ENCODE measurements at places on chromosomes 1 and 21.
A peak's percentile ranks its signal among the peaks of the same experiment; 100 is the strongest.

DNA sequence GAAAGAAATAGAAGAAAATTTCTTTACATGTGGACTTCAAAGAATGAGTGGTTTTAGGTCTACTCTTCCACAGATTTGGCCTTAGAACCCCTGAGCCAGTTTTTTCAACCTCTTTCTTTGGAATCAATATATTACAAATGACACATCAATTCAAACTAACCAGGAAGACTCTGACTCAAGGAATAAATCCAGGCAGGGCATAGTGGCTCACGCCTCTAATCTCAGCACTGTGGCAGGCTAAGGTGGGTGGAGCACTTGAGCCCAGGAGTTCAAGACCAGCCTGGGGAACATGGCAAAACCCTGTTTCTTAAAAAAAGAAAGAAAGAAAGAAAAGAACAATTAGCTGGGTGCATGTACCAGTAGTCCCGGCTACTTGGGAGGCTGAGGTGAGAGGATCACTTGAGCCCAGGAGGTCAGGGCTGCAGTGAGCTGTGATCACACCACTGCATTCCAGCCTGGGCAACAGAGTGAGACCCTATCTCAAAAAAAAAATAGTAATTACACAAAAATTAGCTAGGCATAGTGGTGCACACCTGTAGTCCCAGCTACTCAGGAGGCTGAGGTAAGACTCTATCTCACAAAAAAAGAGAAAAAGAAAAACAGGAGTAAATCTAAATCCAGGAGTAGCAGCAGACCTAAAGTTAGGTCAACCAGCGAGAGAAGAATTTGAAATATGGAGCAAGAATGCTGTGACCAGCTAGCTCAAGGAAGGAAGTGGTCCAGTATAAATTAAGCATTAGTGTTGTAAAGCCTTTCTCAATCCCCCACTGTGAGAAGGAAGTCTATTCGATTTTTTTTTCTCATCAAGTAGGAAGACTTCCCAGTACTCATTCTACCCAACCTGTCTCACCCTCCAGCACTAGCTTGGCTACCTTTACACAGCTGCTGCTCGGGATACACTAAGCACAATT lies 1.9 kb downstream of the SORT1 start:
- no peak for DNase-seq

GRCh38 chr21:26918323-26919079 lies 48.4 kb downstream of the ADAMTS5 start:
- DNase-seq: no peak

GRCh38 chr1:93958032-93958725 lies 48.9 kb upstream of the GCLM start:
- DNase-seq: no peak

GRCh38 chr1:197732187-197732586 lies 43.1 kb downstream of the DENND1B start:
- DNase-seq: no peak

GRCh38 chr1:116902027-116902426 lies 7.7 kb upstream of the PTGFRN start:
- DNase-seq: no peak

GRCh38 chr1:169487133-169487532 lies 1.4 kb upstream of the SLC19A2 start:
- no peak for DNase-seq

DNA sequence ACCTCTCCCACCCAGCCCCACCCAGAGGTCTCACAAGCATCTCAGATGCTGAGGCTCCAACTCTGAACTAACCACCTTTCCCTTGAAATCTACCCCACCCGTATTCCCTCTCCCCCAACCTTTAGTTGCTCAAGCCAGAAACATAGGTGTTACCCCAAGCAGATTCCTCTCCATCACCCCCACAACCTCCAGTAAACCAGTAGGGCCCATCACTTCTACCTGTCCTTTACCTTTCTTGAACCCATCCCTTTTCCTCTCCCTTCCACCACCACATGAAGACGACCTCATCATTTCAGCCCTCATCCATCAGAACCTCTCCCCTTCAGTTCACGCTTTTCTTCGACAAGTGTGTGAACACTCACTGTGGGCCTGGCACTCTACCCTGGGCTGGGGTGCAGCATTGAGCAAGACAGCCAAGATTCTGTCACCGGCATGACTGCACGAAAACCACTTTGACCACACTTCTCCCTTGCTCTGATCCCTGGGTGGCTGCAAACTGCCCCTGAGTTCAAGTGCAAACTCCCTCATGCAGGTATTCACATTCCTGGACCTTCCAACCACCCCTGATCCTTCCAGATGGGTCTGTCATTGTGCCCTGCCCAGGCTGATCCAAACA lies 65.5 kb upstream of the LAPTM5 start:
- no peak for DNase-seq

- no peak for DNase-seq
These were observed 6.6 kb upstream of the THRAP3 start for GRCh38 chr1:36217670-36218069.

- no peak for DNase-seq
These were observed 39.3 kb upstream of the ZBTB18 start for GRCh38 chr1:244011786-244012185.

GRCh38 chr1:155174324-155175280 lies 953 bp downstream of the TRIM46 start:
- no peak for DNase-seq

DNA sequence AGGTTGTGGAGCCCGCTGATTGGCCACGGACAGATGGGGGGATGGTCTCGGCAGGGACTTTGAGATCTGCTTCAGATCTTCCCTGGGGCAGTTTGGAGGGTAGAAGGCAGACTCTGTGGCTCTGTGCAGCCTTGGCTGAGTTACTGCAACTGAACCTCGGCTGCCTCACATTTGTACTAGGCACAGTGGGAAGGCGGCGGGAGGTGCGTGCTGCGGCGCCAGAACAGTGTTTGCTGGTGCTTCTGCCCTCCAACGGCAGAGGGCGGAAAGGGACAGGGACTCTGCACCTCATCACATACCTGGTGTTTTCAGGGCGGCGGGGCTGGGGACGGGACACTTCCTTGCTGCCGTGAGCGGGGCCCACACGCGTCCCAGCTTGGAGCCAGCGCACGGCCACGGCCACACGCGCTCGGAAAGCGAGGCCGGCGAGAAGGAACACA lies 26.2 kb downstream of the SLC66A1 start:
- DNase-seq: peak; percentile 8

DNA sequence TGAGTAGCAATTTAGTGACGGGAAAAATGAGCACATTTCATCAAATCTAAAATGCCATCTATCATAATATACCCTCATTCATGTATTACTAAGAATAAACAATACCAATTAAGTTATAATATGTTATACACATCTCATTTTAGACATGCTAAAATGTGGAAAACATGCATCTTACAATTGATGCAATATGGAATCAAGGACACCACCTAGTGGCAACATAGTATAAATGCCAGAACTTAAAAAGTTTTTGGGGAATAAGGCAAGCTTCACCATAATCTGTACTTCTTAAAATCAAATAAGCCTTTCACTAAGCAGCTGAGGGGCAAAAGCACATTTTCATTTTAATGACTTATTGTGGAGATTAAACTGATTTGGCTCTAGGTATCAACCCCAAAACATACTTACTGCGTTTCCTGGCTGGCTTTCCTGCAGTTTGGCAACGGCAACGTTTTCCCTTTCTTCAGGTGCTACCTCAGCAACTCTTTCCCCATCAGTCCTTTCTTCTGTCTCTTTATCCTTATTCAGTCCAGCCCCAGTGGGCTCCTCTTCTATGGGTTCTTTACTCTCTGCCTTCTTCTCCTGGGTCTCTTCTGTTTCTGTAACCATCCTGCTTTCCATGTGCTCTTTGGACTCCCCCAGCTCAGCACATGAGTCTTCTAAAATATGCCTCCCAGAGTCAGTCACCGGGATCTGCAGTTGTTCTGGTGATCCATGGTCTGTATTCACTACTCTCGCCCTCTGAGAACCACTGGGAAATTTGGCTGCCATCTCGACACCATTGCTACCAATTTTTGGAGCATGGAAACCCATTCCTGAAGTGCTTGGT lies 11.4 kb downstream of the SDE2 start:
- no peak for DNase-seq

- no peak for DNase-seq
These were observed 213.8 kb downstream of the ROR1 start for GRCh38 chr1:63987628-63988024.

DNA sequence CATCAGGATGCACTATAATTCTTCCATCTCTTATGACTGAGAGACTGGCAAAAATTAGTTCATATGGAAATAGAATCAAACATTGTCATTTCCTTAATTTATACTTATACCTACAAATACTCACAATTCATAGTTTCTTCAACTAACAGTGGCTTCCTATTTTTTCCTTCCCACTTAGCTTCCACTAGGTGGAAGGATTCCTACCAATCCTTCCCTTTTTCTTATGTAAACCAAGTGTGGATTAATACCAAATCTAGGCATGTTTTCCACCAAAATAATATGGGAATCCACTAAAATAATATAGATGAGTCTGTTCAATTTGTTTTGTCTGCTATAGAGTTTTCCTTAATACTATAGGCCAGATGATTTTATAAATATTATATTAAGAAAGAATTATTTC lies 1537.1 kb downstream of the PLA2G4A start:
- DNase-seq: no peak

- DNase-seq: no peak
These were observed 50.2 kb downstream of the CAPZB start for GRCh38 chr1:19435181-19435580.

GRCh38 chr1:89035080-89035479 lies 12.4 kb upstream of the GBP3 start:
- DNase-seq: no peak

- DNase-seq: no peak
These were observed 122.5 kb upstream of the ZBTB40 start for GRCh38 chr1:22329148-22329515.

DNA sequence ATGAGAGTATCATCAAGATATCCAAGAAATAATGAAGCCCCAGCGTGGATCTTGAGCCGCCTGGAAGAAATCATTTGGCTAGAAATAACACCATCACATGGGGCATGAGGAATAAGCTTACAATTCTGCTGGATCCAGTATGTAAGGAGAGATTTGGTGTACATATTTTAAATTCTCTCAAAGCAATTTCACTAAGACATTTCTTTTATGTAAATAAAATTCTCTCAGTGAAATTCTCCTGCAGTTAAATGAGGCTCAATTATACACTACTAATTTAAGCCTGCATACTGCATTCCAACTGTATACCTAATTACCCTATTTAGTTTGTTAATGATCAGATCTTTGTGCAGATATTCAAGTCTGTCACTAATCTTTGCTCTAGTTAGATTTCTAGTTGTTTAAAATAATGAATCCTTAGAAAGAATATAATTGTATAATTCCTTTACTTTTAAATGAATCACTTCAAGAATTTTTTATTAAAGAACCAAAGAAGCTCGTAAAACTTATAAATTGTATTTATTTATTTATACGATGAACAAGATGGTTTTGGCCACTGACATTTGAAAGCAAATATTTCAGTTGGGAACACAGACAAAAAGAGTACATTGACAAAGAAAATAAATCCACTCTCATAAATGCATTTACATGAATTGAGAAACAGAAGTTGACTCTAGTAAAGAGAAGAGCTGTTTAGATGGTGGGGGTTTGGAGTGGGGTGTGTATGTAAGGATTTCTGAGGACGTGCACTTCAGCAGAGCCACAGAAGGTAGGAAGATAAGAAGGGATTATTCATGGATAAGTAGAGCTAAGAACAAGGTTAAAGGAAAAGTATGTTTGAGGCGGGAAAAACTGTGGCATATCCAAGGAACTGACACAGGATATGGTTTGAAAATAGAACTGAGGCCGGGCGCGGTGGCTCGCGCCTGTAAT lies 466.8 kb downstream of the DSCAM start:
- no peak for DNase-seq

- no peak for DNase-seq
These were observed 46.3 kb downstream of the CASQ2 start for GRCh38 chr1:115722221-115722620.

DNA sequence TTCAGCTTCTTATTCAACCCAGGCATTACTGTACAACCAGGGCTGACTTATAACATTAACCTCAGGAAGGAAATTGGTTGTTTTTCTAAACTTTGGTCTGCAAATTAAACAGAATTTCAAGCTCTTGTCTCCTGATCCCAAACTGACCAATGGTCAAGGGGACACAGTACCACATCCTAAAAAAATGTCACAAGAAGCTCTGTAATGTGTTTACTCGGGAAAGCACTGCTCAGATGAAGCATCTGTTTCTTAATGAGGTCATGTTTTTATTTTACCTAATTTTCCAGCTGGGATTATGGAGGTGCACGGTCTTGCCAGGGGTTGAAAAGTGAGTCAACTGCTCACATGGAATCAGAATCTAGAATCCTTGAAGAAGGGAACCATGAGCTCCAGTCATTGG lies 18.7 kb downstream of the ADAMTS5 start:
- no peak for DNase-seq

GRCh38 chr1:40038697-40039096 lies 1.8 kb upstream of the CAP1 start:
- DNase-seq: no peak

GRCh38 chr1:236070753-236071152 lies 5.9 kb upstream of the NID1 start:
- no peak for DNase-seq

- DNase-seq: peak; percentile 85
These were observed 84.5 kb downstream of the PLXNA2 start for GRCh38 chr1:208159555-208160258.

DNA sequence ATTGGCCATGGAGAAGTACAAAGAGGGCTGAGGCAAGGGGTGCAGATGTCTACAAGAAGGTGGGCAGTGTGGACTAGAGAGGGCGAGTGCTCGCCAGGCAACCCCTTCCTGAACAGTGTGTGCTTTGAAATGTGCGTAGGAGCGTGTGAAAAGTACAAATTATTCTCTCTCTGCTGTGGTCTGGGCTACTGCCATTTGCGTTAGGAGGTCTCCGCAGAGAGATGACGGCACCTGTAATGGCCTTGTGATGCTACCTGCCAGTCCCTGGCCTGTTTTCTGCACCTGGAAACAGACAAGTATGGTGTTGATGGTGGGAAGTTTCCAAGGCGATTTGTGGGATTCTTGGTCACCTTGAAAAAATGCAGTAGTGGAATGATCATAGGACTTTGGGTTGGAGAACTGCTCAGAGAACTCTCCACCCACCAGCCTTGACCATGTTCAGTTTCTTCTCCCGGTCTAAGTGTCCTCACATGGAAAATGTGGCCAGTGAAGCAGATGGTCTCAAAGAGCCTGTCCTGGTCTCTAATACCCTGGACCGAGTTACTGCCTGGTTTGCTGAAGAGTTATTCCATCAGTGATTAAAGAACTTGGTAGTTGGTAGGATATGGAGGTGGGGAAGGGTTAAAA lies 74.5 kb downstream of the MRPS6 start:
- DNase-seq: no peak

- DNase-seq: no peak
These were observed 303.6 kb downstream of the MATN1 start for GRCh38 chr1:30419831-30420230.

DNA sequence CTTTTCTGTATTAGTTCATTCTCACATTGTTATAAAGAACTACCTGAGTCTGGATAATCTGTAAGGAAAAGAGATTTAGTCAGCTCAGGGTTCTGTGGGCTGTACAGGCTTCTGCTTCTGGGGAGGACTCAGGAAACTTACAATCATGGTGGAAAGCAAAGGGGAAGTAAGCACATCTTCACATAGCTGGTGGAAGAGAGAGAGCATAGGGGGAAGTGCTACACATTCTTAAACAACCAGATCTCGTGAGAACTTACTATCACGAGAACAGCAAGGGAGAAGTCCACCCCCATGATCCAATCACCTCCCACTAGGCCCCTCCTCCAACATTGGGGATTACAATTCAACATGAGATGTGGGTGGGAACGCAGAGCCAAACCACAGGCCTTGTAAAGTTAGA lies 37.9 kb upstream of the AHCTF1 start:
- no peak for DNase-seq

- DNase-seq: no peak
These were observed 152.2 kb upstream of the SGIP1 start for GRCh38 chr1:66381621-66382275.

All from fibroblast of skin of left quadriceps (primary cell).